RCC 7860 (cell line): ENCODE measurements at places on chromosomes 2 and 18.

GRCh38 chr2:165149439-165149838 is 54.4 kb downstream of the SCN3A start:
- no peak for DNase-seq

- DNase-seq: no peak
Observed at GRCh38 chr18:70390371-70391090, 101.7 kb downstream of the SOCS6 start.

DNA sequence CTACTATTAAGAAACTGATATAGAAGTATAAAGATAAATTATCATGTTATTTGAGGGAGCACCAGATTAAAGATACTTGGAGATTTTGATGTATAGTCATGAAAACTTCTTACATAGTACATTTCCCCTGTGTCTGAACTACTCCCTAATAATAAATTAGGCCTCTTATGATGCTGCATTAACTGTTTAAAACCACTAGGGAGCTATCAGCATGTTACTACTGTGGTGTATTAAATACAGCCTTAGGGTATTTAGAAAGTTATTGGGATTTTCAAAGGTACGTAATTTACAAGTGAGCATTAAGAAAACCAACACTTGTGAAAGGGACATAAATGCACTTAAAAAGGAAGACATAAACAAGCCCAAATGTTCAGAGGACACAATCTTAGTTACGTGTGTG is 714.0 kb downstream of the EPHA4 start:
- DNase-seq: no peak

GRCh38 chr18:55475467-55475866 is 112.5 kb downstream of the TCF4 start:
- DNase-seq: no peak

DNA sequence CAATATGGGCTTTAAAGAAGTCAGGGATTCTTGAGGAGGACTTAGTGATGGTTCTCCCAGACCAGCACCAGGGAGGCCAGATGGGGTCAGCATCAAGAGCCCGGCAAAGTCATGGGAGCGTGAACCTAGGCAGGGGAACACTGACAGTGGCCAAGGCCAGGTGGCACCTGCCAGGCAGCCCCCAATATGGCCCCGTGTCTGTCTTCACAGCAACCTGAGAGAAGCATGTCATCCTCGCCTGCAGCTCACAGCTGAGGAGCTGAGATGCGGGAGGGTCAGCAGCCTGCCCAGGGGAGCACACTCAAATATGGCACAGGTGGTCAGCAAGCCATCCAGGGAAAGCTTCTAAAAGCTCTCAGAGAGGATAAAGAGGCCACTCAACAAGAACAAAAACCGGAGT is 105.7 kb upstream of the GPC1 start:
- DNase-seq: no peak

DNA sequence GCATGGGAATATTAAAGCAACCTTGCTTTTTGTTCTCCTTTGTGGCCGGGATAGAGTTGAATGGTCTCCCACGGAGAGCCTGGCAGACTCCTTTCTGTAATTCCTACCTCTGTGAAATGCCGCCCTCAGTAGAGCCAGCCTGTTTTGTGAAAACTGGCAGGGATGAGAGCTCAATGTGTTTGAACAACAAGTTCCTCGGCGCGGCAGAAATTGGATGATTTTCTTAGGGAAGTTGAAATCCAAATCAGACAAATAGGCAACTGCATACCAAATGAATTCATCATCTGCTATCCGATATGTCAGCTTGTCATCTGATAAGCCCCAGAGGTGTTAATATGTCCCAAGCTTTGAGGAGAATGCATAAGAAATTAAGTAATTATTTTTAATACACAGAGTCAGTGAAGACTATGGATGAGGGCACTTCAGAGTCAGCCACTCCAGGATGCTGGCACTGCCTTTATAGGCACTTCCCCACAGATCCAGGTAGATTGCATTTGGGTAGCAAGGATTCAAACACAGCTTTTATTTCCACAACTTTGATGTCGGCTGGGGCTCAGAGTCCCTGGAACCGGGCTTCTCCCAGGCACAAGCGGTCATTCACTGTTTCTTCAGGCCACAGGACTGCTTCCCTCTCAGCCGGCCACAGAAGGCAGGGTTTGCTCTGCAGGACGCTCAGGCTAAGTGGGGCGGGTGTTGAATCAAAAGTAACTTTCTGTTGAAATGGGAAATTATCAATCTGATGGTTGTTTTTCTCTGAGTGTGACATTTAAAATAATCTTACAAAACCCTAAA is 82.8 kb upstream of the REV1 start:
- DNase-seq: no peak
